ENCODE measurements at places on chromosomes 16 and 17.

DNA sequence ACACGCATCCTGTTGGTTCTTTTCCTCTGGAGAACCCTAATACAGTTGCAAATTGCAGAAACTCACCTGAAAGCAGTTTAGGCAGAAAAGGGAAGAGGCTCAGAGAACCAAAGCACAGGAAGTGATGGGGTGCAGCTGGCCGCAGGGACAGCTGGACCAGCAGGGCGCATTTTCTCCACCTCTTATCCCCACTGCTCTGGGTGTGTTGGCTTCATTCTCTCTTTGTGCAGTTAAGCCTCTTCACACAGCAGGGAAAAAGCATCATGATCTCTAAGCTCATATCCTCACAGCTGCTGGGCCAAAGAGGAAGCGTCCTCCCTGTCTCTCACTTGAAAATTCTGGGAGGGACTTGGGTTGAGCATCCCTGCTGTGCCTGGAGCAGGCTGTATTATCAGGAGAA lies 20.0 kb upstream of the LRRC75A start:
- peak; percentile 2 for DNase-seq

GRCh38 chr16:27379919-27380318 lies 22.1 kb upstream of the IL21R start:
- DNase-seq: no peak

DNA sequence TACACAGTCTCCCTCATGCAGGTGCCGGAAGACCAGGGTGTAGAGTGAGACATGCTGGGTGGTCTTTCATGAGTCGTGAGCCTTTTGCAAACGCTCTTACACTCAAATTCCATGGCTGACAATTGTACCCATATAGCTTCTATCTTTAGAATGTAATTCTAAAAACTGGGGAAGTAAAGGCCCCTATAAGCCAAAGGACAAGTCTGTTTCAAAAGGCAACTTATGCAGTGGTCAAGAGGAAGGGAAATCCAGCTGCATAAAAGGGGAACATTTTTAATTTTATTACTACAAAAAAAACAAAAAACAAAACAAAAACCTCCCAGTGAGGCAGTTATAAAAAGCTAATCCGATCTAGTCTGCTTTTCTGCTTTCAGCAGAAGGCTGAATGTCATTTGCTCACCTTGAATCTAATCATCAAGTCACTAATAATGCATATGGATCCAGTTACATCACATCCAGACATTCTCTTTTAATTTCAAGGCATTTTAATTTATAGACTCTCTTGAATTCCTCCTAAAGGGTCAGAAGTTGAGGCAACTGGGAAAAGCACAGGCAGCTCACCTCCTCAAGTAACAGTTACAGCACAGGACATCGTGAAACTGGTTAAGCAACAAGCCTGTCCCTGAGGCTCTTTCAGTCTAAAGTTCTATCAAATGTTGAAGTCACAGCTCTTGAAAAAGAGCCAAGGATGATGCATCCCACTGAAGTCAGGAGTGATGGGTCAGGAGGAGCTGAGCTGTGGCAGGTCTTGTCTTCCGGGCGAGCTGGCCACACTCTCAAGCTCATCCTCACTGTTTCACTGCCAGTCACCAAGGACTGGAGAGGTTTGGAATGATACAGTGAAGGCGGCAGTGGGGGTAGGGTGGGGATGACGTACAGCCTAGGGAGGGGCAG lies 99.7 kb downstream of the VPS53 start:
- DNase-seq: no peak

GRCh38 chr17:17892009-17892408 lies 55.2 kb upstream of the SREBF1 start:
- DNase-seq: no peak

DNA sequence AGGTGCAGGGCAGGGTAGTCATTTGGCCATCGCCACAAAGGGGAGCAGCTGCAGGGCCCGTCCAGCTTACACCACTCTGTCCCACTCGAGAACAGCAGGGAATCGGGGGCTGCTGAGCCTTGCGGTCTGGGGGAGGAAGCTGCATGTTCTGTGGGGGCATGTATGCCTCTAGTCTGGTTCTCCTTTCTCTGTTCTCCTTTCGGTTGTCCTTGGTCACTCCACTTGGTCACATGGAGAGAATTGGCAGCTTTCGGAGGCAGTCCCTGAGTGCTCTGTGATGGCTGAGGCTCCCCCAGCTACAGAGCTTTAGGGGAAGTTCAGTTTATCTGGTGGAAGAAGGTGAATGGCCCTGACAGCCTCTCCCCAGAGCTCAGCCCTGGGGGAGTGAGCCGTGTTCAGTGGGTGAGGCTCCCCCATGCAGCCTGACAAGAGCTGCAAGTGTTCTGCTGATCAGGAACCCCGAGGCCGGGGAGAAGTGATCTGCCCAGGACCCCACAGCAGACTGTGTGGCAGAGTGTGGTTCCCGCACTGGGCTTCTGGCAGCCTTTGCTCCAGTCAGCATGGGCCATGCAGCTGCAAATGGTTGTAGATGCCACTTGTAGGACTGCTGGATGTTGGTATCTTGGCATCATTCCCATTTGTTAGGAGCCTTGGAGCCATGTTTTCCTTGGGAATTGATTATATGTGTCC lies 22.3 kb upstream of the SMPD3 start:
- peak; percentile 54 for DNase-seq

DNA sequence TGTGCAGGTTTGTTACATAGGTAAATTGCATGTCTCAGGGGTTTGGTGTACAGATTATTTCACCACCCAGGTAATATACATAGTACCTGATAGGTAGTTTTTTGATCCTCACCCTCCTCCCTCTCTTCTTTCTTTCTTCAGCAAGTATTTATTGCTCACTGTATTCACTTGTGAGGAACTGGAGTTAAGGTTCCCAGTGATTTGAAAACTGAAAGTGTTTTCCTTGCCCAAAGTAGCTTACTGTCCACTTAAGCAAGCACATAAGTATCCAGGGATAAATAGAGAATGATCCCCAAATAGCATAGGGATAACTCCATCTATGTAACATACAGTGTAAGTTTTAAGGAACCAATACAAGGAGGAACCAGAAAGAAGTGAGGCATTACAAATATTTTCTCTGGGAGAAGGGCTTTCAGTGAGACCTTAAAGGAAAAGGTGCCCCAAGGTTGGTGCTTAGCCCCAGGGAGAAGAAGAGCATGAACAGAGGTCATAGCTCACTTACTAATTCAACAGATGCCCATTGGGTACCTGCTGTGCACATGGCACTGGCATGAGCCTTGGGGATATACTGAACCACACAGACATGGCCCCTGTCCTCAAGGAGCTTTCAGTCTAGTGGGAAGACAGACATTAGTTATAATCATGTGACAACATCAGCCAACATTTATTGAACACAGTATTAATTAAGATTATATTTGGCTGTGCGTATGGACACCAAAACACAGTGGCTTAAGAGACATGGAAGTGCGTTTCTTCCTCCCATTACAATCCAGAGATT lies 17.0 kb downstream of the MYL4 start:
- no peak for DNase-seq

DNA sequence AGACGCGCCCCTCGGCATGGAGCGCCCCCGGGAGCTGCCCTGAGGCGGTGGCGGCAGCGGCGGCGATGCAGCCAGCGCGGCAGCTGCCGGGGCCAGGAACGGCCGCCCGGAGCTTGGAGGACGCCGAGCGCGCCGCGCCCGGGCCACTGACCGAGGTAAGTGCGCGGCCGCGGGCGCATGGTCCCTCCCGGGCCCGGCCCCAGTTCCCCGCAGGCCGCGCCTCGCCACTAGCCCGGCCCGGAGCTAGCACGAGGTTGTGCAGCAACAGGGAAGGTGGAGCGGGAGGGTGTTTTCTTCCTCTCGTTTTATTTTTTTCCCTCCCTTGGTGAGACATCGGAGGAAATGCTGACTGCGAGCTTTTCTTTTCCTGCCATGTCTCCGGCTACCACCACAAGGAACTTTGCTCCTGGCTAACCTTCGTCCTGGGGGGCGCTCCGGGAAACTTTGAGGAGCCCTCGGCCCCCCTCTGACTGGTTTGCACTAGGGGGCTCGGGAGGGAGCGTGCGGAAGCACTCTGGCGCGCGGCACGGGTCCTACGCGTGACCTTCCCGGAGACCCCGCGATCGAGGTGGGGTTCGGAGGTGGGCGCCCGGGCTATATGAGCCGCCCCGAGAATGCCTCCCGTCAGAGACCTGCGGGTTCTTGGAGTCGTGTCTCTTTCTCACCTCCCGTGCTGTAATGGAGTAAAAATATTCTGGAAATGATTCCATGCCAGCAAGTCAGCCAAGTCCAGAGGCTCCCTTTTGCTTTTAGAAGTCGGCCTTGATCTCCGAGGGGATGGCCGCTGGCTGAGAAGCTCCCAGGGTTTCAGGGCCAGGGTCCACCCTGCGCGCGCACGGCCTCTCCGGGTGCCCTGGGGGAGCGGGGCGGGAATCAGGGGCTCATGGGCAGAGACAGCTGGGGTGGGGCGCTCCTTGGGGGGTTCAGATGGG lies 868 bp downstream of the KCNJ12 start:
- DNase-seq: no peak

DNA sequence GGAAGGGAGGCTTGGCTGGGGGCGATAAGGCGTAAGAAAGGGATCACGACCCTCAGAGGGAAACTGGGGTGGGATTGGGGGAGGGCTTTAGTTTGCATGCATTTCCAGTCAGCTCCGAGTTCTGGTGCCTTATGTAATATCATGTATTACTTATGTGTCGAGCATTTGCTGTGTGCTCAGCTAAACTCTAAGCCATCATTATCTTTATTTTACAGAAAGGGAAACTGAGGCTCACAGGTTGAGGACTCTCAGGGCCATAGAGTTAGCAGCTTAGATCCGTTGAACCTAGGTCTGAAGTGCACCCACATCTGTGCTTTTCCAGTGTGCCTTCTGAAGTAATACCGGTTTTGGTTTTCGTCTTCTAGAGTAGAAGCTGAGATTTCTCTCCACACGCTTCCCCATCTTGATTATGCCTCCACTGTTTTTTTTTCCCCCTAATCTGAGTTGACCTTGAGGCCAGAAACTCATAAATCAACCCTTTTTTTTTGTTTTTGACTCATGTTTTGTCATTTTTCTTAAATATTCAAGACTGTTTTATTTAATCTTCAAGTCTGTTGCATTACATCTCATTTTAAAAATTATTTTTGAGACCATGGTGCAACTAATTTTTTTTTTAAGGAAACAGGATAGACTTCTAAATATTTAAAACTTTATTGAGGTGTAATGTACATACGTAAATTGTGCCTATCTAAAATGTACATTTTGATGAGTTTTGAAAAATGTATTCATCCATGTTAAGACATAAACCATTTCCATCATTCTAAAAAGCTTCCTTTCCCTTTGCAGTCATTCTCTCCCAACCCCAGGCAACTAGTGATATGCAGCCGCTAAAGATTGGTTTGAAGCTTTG lies 741 bp downstream of the CYB5B start:
- DNase-seq: no peak

DNA sequence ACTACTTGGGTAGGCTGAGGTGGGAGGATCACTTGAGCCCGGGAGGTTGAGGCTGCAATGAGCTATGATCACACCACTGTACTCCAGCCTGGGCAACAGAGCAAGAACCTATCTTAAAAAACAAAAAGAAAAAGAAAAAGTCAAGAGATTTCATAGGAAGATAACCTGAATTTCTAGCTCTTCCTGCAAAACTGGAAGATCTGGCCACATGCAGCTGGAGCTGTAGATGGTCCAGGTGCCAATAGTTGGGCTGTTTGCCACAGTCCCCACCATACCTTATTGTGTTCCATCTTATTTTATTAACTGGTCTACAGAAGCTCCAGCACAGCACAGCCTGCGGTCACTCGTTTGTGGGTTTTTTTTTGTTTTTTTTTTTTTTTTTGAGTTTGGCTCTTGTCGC lies 15.0 kb downstream of the ATP2A1 start:
- DNase-seq: no peak

DNA sequence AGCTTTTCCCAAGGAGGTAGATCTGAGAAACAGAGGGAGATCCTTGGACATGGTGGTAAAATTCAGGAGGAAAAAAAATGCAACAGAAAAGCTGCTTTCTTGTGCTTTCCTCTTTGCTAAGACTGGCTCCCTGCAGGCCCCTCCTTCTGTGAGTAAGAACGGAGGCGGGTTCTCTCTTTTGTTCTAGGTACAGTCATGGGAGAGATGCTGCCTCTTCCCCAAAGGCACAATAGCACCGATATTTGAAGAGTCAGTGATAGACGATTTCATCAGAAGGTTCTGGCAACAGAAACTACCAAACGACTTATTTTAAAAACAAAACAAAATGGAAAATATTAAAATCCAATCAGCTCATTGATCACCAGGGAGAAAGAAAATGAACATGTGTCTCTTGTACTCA lies 32.6 kb upstream of the KIFC3 start:
- DNase-seq: no peak

GRCh38 chr16:78425891-78426510 lies 326.5 kb downstream of the WWOX start:
- no peak for DNase-seq

DNA sequence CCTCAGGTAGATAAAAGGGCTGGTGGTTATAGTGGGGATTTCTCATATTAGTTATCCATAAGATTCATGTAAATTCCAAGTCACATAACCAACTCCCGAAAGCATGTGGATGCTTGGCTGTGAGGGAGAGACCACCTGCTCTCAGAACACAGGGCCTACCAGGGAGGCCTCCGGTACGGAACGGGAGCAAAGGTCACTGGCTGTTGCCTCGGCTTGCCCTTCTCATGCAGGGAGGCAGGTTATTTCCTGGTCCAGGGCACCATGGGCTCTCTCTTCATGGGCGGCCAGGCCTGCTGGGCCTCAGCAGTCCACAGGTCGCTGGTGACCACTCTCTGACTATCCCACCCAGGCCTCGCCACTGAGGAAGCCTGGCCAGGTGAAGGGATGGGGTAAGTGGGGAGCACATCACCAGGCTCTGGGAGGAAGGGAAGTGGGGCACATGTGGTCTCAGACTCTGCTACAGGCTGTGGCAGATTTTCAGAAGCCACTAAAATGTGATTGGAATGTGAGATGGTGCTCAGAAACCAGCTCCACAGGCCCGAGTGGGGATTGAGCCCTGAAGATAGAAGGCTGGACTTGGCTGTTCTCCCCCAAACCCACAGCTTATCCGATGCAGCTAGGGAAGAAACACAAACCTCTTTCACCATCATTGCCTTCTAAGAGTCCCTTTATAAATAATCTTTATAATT lies 45.4 kb downstream of the HNF1B start:
- DNase-seq: no peak

DNA sequence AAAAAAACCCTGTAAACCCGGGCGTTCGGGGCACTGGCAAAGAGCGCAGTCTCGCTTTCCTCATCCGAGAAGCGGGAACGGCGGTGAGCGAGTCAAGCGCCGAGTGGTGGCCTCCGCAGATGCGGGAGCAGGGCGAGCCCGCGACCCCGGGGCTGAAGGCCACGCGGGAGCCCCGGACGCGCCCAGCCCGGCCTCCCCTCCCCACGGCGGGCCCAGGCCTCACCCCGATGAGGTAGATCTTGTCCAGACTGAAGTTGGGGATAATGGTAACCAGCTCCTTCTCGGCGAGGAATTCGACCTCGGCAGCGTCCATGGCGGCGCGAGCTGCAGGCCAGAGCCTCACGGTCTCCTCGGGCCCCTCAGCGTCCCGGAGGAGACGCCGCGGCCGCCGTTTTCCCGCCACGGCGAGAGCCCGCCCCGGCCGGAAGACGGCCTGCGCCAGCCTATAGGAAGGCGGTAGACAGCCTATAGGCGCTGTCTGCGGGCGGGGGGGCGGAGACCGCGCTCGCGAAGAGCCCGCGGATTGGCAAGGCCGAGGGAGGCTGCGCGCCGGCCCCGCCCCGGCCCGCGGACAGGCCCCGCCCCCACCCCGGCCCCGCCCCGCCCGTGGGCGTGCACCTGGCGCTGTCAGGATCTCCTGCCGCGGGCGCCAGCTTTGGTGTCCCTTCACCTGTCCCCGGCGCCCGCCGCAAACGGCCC lies at the start of gene GINS2:
GINS2 (minus strand) TSS at position 369 of the 699 bp plus-strand sequence; CDS start at position 313, 56 bp downstream.
- DNase-seq: peak; percentile 78

All from tibial artery (tissue), 4 donors.